ENCODE measurements at places on chromosomes 4 and X. TPM values are rescaled to one million over a fixed set of nuclear protein-coding genes. Genes with fewer than 3 reads are reported as not detected.

GRCh38 chr4:26772096-26772873 is 88.4 kb upstream of the STIM2 start:
- DNase-seq, result no peak

GRCh38 chr4:121696170-121696580 is 605 bp downstream of the ANXA5 start:
- DNase-seq, result peak; percentile 94

DNA sequence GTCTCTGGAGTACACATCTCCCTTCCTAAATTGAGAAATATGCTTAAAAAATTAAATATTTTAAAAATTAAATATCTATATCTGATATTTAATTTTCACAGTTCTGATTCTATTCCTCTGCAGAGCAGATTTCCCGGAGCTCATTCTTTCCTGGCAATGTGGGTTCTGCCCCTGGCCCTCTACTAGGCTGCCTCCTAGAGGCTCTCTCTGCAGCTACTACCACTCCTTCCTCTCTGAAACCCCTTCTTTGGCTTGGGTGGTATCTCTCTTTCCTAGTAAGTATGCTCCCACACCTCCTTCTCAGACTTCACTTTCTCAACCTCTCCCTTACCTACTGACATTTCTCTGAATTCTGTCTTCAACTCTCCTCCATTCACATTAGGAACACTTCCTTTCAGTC is 45.3 kb downstream of the RPGR start:
- no peak for DNase-seq

DNA sequence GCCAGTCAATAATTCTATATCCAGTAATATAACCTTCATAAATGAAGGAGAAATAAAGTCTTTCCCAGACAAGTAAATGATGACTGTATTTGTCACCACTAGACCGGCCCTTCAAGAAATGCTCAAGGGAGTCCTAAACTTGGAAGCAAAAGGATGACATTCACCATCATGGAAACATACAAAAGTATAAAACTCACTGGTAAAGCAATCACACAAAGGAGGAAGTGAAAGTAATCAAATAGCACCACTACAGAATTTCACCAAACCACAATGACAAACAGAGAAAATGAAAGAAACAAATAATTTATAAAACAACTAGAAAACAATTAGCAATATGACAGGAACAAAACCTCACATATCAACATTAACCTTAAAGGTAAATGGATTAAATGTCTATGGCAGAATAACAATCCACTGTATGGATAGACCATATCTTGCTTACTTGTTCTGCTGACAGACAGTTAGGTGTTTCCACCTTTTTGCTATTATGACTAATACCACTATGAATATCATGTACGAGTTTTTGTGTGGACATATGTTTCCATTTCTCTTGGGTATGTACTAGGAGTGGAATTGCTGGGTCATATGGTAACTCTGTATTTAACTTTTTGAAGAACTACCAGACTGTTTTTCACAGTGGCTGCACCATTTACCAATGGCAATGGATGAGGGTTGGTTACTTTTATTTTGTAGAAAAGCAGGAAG is 44.9 kb downstream of the NAT8L start:
- DNase-seq, result no peak

- no peak for DNase-seq
Measured at GRCh38 chr4:2331519-2332200, 69.8 kb upstream of the MXD4 start.

DNA sequence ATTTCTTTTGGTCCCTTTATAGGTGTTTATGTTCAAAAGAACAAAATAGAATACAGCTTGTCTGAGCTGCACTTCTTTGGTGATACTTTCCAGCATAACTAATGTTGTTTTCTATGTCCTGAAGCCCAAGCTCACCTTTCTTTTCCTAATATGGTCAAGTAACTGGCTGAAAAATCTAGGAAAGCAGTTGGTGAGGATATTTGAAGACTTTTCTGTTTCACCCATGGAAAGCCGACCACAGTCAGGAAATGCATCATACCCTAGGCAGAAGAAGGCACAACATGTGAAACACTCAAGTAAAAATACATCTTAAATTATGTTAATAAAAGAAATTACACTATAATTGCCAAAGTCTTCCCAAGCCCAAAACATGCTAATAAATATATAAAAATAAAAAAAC is 337.0 kb downstream of the PDGFC start:
- no peak for DNase-seq

- DNase-seq, result no peak
Measured at GRCh38 chrX:30513284-30513683, 64.3 kb downstream of the TASL start.

DNA sequence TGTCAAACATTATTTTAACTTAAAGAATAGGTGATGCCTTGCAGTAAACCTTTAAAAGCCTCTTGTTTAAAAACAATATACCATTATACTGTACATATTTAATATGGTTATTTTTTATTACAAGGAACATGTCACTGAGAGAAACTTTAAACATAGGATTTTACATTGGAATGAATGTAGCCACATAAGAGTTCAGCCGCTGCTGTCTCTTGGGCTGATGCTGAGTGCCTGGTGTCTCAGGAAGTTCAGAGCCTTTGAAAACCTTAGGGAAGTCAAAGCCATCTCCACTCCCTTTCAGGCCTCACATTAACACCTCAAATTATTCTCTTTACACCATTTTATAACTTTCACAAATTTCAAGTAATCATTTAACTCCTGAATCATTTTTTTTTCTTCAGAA is 93.5 kb upstream of the DKK2 start:
- no peak for DNase-seq

DNA sequence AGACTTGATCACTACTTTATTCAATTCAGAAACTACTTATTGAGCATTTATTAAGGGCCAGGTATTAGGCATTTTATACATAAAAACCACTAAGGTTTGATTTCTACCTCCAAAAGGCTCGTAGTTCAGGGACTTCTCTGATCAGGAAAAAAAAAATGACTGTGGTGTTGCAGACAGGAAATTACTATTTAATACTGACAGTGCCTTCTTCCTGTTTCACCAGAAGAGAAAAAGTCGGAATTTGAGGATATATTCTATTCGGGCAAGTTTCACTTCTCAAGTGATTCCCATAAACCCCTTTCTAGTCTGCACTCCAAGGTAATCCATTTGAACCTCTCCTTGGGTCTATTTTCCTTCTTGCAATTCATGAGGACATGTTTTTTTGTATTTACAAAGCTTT is 15.3 kb upstream of the TASL start:
- no peak for DNase-seq

DNA sequence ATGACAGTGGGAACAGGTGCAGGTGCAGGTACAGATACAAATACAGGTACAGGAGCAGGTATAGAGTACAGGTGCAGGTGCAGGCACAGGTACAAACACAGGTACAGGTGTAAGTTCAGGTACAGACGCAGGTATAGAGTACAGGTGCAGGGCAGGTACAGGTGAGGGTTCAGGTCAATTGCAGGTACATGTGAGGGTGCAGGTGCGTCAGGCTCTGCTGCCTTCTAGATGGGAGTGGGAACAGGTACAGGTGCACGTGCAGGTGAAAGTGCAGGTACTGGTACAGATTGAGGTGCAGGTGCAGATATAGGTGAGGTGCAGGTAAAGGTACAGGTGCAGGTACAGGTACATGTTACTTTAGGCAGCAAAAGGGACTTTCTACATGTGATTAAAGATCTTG is 85.7 kb downstream of the CRLF2 start:
- DNase-seq, result peak; percentile 11

- DNase-seq, result no peak
Measured at GRCh38 chrX:13142891-13143290, 98.5 kb upstream of the FAM9C start.

GRCh38 chr4:78613522-78614321 is 62.2 kb downstream of the ANXA3 start:
- no peak for DNase-seq

The SLC10A6 gene
- 1.3 TPM for total RNA-seq

The SSX4 gene
- total RNA-seq, result not detected

The HHIP gene
- 0.31 TPM for total RNA-seq

The PLXNB3 gene
- 5.6 TPM for total RNA-seq

The AVPR2 gene
- total RNA-seq, result 2.3 TPM
